Activated effector memory CD4-positive, alpha-beta T cell treated with Interleukin-2 at 50 U/mL for 16 hours (primary cell): ENCODE measurements at places on chromosomes 6 and 20.

DNA sequence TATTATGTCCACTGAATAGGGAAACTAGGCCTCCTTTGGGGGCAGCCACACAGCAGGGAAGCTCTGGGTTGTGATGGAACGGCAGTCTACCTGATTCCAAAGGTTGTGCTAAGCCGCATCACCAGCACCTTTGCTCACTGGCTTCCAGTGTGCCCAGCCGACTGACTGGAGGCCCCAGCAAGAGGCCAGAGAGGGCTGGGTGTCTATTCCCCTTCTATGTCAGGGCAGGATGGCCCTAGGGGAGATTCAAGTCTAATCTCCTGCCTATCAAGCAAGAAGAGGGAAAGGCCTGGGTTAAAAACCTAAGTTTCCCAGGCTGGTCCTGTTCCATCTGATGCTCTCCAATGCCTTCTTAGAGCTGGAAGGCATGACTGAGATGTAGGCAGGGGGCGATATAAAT, 53.6 kb downstream of the JPH2 start:
- DNase-seq = no peak

DNA sequence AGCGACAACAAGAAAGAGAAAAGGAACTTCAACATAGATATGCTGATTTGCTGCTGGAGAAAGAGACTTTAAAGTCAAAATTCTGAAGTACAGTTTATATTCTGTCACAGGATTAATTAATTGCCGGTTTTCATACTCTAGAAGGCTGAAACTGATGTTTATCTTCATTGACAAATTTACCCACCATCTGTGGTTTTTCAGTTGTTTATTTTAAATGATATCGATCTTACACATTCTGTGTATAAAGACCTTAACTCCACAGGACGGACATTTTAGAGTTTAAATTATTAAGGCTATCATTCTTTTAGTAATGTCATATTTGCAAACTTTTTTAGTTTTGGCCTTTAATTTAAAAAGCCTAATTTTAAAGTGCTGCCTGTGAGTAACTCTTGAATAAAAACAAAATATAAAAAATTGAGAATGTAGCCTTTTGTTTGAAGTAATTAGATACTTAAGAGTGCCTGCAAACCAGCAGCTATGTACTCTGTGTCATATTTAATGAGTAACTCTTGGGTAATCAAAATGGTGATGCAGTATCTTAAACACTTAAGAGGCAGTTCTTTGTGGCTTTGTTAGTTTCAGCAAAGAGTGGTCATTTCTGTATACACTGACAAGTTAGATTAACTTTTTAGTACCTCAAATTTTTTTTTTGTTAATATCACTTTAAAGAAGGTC, 59.3 kb downstream of the CDC5L start:
- DNase-seq = no peak

GRCh38 chr6:41675992-41676391, 37.7 kb downstream of the MDFI start:
- DNase-seq = no peak

DNA sequence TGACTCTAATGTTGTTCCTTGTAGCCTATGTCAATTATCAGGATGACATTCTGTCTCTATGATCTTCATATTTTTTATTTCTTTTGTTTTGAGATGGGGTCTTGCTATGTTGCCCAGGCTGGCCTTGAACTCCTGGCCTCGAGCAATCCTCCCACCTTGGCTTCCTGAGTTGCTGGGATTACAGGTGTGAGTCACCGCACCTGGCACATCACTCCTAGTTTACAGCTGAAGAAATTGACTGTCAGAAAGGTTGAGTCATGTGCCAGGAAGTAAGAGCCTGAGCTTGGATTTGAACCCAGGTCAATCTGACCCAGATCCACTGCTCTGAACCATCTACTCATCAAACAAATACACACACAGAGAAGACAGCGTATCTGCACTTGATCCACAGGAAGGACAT, 14.4 kb downstream of the PPP1R3G start:
- DNase-seq = no peak

DNA sequence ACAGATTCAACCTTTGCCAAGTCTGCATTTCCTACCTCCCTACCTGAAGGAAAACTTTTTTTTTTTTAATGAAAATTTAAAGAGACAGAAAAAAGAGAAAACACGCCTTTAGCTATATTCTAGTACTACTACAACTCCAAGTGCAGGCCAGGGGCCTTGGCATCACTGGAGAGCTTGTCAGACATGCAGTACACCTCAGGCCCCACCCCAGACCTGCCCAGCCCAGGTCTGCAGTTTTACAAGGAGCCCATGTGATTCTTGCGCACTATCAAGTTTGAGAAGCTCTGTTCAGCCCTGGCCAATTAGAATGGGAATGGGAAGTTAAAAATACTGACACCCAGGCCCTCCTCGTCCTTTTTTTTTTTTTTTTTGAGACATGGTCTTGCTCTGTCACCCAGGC, 85.0 kb downstream of the NFATC2 start:
- no peak for DNase-seq

GRCh38 chr6:125534430-125535263, 214.8 kb upstream of the HEY2 start:
- DNase-seq = no peak

DNA sequence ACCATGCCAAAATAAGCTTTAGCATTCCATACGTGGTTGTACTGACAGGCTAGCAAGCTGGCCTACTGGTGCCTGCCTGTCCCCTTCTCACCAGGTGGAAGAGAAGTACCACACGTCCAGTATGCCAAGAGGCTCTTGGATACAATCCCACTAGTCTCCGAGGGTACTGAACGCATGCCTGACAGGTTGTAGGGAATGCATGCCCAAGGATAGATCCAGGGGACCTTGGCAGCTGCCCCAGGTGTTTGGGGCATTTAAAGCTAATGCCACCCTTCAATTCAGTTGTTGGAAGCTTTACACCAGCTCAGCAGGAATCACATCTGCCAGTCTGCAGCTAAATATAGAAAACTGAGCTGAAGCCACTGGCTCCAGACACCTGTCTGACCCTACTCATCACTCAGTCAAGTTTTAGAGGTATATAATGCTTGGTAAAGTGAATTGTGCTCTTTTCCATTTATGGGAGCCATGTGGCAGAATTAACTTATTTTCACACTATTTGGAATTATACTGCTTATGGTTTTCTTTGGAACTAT, 4.9 kb downstream of the TUBB2B start:
- no peak for DNase-seq

DNA sequence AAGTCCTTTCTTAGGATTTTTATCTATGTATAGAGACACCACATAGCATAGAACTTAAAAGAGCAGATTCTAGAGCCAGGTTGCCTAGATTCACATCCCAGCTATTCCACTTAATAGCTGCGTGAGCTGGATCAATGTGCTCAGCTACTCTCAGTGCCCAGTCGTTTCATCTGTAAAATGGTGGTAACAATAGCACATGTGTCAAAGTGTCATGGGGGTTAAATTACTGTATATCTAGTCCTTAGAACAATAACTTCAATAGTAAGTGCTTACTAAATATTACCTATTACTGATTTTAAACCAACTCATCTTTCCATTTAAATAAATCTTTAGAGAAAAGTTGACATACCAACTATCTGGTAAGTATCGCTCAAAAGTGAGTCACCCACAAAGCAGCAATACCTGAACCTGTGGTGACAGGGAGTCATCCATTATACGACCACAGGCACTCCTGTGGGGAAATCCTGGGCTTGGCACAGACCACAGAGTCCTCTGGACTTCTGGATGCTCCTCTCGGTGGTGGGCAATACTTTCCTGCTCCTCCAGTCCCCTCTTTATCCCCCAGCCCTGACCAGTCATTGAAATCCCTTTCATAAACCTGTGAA, 154.8 kb downstream of the PDSS2 start:
- DNase-seq = no peak

DNA sequence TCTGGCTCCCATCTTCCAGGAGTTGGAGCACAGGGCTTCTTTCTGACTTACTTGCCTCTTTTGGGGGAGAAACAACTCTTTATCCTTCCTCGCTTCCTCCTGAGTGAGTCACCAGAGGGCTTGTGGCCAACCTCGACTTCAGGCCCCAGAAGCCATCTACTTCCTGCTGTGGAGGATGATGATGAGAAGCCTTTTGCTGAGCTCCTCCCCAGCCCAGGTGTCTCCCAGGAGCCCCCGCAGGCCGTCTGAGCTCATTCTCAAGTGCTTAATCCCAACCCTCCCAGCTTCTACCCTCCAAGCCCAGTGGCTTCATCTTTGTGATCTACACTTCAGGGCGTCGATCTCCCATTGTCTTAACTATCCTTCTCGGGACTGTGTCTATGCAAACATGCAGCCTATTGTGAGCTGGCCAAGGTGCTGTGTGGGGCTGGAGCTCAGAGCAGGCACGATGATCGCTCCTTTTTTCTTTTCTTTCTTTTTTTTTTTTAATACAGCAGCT, 27.9 kb downstream of the SDCBP2 start:
- DNase-seq = peak; percentile 36

GRCh38 chr6:51120016-51120415, 301.3 kb downstream of the TFAP2B start:
- DNase-seq = no peak

GRCh38 chr6:167475947-167476346, 151.1 kb downstream of the TTLL2 start:
- no peak for DNase-seq

DNA sequence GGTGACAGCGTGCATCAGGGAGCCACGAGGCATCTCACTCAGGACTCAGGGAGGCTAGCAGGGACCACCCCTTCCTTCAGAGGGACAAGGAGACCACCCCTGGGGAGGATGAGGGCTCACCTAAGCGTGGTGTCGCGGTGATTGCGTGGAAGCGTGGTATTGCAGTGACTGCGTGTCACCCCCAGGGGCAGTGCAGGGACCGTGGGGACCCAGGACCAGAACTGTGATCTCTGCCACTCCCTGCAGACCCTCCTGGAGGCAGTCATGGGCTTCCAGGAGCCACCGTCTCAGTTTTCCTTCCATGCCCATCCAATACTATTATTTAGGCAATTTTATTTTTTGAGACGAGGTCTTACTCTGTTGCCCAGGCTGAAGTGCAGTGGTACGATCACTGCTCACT, 147.1 kb downstream of the TAF4 start:
- no peak for DNase-seq

DNA sequence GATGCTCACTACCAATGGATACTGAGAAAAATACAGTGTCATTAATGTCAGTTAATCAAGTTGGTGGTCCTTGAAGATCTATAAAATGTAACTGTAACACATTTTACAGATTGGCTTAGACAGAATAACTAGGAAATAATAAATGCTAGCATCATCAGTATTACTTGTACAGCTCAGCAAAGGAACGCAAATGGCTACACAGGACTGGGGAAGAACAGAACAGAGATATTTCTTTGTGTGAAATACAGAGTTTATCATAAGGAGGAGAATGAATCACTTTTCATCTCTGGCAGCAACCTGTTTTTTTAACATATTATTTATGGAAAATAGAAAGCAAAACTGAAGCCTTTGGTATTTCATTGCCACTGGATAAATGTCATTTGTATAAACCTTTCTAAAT, 8.2 kb upstream of the QKI start:
- no peak for DNase-seq
